ENCODE measurements at places on chromosomes 16 and 17.

DNA sequence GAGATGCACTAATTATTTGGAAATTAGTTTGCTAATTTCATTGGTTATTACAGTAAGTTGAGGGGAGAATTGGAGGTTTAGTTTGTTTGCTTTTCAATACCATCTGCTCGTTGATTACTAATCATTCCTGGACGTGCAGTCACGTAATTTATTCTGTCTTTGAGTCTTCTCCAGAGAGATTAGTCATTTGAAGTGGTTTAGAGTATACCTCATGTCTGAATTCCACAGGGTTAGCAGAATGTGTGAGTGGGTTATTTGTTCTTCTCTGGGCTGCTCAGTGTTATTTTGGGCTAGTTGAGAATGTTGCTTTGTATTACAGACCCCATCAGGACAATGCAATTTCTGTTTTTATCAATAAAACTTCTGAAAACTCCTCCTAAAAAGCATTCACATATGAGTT lies 265.0 kb downstream of the RBFOX1 start:
- no peak for DNase-seq

GRCh38 chr17:40362696-40363110 lies 1.8 kb downstream of the GJD3 start:
- DNase-seq: no peak

GRCh38 chr17:15966879-15967248 lies 21.9 kb downstream of the ADORA2B start:
- no peak for DNase-seq

- DNase-seq: no peak
These were observed 101.5 kb downstream of the ZNF778 start for GRCh38 chr16:89318871-89319630.

DNA sequence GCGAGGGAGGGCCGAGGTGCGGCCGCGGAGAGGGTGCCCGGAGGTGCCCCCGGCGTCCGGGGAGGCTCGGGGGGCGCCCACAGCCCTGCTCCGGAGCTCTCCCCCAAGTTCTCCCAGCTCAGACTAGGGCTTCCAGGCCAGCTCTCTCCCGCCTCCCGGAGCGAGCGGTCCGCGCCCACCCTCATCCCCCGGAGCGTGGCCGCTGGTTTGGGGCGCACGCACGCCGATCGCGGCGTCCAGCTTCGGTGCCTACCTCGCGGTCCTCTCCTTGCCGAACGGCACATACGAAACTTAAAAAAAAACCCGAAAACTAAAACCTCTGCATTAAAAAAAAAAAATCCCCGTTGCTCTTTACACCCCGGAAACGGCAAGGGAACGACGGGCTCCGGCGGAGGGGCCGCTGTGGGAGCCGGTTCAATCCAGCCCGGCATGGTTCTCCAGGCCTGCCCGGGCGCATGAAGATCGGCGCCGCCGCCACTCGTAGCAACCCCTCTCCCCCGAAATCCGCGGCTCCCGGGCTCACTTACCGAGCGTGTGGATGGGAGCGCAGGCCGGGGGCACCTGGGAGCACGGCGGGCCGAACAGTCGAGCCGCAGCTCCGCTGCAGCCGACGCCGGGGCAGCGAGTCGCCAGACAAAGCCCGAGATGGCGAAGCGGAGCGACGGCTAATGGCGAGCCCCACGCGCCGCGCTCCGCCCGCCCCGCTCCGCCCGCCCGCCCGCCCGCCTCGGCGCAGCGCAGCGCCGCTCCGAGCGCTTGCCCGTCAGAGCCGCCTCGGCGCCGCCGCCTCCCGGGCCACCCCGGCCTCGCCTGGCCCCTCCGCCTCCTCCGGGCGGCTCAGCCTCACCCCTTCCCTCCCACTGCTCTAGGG lies 973 bp upstream of the UBTF start:
- no peak for DNase-seq

- DNase-seq: no peak
These were observed 56.1 kb upstream of the STAC2 start for GRCh38 chr17:39281806-39282205.

- DNase-seq: no peak
These were observed 18.0 kb downstream of the EMP2 start for GRCh38 chr16:10562361-10562899.

DNA sequence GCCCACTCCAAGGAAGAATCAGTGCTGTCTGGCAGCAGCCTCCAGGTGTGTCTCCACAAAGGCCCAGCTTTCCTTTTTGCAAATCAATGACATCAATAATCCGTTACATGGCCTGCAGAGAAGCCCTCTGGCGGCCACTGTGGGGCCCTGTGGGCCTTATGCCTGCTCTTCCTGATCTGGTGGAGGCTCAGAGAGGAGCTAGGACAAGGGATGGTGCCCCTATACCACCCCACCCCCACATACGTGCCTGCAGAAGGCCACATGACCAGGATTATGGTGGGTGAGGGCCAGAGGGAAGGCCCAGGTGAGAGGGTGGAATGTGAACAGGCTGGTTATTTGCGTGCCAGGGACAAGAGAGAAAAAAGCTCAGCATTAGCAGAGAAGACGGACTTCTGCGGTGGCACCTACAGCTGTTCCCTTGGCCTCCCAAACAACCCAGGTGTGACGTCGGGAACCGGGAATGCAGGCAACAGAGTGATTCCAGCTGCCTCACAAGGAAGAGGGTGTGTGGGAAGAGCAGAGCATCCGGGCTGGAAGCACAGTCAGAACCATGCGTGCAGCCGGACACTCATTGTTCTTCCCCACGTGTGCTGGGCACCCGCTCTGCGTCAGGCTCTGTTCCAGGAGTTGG lies 22.5 kb downstream of the EIF4A3 start:
- DNase-seq: no peak

DNA sequence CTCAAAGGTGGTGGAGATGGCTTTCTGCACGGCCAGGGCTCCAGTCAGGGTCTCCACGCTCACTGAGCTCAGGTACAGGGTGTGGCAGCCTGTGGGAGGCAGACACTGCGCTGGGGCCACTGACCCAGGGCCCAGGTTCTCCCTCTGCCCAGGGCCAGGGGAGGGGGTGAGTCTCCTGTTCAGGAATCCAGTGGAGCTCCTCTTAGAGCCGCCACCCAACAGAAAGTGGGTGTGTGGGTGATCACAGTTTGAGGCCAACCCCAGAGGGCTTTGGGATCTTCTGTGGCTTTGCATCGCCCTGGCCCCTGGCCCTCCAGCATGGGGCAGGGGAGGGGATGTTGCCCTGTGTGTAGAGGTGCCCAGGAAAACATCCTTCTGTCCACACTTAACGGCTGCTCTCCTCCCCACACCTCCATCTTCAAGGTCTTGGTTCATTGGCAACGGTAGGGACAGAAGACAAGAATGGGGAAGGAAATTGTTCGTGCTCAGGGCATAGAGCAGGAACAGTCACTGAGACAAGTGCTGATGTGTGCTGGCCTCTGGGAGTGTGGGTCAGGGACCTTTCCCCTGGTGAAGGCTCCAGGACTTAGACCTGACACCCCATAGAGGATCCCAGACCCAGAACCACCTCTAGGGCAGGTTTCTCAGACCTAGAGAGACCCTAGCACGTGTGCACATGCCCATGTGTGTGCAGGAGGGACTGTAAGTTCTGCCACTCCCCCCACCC lies 21.5 kb downstream of the TNS4 start:
- no peak for DNase-seq

DNA sequence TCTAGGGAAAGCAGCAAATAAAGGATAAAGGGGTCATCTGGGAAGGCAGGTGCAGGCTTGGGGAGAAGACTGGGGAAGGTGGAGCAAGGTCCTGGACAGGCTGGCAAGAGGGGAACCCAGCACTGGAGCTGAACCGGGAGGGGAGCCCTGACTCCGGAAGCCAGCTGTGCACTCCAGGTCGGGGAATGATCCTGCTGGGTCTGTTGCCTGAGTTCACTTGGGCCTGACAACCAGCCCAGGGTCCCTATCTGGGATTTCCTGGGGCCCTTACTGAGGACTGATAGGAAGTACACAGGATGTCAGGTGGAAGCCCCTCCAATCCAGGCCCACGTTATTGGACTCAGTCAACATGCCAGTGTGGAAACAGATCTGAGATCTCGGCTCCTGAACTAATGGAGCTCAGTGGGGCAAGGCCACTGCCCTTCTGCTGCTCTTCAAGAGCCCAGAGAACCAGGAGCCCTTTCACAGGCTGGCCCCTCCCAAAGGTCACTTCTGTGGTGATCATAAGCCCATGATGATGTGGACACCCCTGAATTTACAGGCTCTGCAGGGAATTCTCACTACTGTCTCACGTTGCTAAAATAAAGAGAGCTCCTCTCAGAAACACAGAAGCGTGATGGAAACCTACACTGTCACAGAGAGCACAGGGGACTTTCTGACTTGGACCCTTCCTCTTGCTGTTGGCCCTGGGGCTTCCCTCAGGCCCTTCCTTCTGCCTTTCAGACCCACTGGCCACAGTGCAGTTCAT lies 19.9 kb upstream of the PITPNM3 start:
- no peak for DNase-seq

DNA sequence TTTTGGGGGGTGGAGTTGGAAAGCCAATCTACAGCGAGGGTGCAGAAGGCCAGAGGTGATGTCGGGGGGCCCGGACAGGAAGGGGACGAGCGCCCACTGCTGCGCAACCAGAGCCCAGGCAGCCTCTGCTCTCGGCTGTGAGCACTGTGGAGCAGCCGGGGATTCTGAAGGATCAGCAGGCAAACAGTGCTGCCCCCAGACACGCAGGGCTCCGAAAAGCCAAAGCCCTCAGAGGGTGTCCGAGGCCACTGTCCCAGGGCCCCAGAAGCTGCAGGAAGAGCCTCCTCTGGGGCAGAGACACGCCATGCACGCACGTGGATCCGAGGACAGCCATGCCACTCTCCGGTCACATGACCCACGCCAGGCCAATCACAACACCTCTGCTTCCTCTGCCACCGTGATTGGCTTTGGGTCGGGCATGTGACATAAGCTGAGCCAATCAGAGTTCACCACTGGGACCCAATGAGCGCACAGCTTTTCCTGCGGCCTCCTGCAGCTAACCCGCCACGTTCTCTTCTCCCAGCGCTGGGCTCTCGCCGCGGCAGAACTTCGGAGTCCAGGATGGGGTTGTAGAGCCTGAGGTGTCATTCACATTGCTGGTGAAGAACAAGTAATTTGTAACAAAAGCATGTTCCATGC lies 40.7 kb downstream of the ACTG1 start:
- no peak for DNase-seq

DNA sequence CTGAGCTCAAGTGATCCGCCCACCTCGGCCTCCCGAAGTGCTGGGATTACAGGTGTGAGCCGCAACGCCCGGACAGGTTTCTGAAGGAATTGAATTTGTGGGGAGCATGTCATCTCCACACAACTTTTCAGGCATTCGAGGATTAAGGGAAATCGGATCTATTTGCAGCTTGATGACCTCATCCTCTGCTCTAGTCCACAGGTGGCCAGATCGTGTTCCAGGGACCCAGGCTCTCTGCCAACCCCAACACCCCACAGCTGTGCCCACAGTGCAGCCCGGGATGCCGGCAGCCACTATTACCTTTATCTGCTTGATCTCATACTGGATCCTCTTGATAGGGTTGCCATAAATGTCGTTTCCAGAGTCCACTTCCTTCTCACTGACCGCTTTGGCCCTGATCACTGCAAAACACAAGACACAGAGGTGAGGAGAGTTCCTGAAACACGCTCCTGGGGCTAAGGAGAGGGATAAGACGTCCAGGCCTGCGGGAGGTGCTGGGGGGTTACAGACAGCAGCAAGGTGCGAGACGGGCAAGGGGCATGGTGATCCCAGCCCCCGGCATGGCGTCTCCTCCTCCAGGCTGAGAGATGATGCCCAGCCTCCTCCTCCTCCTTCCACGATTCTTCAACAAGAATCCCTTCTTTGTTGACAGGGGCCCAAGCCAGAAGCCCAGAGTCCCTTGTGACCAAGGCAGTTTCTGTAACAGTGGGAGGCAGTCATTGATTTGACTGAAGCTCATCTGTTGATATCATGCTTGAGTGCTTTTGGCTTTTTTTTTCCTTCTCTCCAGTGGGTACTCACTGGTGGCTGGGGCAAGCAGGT lies 29.3 kb downstream of the CEP295NL start:
- DNase-seq: no peak
